Cardiac septum (tissue), 1 donor: ENCODE measurements at places on chromosomes 2 and 18. TPM values are rescaled to one million over a fixed set of nuclear protein-coding genes. Genes with fewer than 3 reads are reported as not detected.

DNA sequence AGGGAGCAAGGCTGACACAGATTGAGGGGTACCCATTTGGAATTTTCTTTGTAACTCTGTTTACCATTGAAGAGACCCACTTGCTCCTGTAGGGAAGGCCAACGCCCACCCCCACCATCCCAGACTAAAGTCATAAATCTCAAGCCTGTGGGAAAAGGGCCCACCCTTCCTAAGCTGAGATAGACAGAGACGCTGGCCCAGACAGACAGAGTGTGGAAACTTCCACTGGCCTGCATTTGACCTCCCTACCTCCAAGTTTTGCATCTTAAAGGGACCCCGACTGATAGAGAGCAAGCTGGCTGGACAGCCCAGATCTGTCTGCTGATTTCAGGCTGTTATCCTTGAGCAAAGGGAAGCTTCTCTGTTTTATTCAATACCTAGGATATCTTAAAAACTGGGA, 48.2 kb upstream of the SLC14A2 start:
- no peak for DNase-seq

DNA sequence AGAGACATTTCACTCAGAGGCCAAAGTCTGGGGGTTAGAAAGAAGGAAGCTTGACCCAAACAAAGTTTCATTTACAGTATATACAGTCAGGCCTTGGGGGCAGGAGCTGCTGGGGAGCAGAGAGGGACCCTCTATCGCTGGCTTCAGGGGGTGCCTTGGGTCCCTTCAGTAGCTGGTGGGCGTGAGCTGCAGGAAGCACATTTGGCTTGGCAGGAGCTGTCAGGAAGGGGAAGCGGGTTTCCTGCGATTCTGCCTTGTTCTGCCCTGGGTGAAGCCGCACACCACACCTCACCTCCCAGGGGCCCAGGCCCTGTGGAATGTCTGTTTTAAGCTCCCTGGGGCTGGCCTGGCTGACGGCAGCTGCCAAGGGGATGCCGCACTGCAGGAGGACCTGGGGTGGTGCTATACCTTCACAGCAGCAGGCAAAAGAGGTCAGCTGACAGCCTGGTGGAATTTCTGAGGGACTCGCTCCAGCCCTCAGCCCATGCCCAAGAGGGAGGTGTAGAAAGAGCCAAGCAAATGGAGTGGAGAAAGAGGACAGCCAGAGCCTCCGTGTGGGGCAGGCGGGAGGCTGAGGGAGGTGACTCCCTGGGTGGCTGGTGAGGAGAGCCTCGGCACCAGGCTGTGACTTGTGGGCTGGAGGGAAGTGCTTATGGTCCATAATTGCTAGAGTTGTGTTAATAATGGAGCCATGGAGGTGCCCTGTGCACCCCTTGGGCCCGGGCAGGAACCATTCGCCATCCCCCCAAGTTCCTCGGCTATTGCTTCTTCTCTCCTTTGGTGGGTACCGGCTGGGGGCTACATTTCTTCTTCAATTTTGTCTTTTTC, 43.9 kb downstream of the PSD4 start:
- DNase-seq, result no peak

DNA sequence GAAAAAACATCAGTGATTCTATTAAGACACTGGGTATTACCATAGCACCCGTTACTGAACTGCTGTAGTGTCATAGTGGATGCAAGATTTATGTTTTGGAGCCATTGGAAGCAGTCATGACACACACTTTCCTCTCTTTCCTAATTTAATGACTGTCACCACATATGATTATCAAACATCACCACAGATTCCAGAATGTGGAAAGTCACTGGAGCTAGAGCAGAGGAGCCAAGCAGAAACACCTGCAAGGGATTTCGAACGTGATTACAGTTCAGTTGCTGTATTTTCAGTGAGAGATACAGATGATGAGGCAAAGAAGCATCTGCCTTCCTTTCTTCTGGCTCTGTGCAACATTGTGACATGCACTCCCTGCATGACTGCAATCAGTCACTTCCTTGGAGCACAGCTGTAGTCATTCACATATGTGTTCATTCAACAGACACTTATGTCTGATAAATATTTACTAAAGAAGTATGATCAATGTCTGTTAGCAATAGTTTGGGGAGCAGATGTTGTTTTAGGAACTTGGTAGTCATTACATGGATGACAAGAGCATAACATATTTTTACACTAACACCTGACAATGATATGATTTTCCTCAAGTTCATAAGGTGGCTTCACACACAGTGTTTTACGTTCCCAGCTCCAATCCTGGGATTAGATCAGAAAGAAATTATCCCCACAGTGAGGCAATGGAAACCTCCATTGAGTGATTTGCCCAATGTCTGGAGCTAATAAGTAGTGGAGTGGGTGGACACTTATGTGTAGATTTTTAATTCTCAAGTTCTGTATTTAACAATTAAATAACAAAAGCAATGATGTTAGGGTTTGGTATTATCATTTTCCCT, 416.6 kb downstream of the PLCL1 start:
- DNase-seq, result no peak

DNA sequence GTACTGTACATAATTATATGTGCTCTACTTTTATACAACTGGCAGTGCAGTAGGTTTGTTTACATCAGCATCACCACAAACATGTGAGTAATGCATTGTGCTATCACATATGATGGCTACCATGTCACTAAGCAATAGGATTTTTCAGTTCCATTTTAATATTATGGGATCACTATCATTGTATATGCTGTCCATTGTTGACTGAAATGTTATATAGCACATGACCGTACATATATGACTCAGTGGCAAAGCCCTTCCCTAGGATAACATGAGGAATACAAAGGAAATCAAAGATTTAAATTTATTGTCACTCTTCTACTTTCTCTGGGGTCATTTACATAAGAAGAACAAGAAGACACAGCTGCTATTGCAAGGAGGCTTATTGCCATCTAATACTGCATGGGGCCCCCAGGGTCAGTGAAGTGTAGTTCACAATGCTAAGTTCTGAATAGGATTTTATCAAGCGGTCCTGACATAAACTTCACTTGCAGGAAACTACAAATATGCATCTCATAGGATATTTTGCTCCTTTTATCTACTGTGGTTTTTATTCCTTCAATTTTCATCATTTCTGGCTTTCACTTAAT, 21.8 kb downstream of the PDE1A start:
- no peak for DNase-seq

GRCh38 chr2:142892715-142893114, 15.3 kb downstream of the KYNU start:
- DNase-seq, result no peak

DNA sequence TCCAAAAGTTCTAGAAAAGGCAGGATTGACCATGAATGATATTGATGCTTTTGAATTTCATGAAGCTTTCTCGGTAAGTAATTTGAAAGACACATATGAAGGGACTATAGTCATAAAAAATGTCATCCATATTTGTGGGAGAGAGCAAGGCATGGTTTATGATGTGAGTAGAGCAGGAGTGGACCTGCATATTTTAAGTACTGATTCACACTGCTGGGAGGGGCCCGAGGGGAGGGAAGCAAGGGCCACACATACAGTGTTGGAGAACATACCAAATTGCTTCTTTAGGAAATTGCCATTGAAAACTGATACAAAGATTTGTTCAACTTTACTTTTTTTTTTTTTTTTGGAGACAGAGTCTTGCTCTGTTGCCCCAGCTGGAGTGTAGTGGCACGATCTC, 39.4 kb downstream of the HADHB start:
- DNase-seq, result no peak

GRCh38 chr2:61470122-61470951, 550 bp downstream of the USP34 start:
- DNase-seq, result peak; percentile 93

GRCh38 chr2:69585855-69586555, 57.5 kb downstream of the AAK1 start:
- no peak for DNase-seq

DNA sequence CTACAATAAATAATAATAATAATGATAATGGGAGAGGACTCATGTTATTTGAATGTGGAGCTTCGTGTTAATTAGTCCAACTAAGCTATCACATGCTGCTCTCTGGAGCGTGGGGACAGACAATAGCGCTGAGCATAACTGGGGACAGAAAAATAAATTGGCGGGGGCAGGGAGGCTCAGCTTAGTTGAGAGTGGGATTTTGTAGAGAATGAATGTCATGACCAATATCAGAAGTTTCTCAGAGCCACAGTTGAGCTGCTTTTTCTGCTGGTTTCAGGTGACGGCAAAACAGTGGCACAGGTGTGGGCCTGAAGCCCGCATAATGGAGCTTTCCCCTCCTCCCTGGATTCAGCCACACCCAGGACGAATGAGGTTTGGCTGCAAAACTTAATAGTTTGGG, 111.1 kb upstream of the CAB39 start:
- DNase-seq, result no peak

GRCh38 chr2:228771315-228771714, 499.8 kb downstream of the PID1 start:
- DNase-seq, result no peak

DNA sequence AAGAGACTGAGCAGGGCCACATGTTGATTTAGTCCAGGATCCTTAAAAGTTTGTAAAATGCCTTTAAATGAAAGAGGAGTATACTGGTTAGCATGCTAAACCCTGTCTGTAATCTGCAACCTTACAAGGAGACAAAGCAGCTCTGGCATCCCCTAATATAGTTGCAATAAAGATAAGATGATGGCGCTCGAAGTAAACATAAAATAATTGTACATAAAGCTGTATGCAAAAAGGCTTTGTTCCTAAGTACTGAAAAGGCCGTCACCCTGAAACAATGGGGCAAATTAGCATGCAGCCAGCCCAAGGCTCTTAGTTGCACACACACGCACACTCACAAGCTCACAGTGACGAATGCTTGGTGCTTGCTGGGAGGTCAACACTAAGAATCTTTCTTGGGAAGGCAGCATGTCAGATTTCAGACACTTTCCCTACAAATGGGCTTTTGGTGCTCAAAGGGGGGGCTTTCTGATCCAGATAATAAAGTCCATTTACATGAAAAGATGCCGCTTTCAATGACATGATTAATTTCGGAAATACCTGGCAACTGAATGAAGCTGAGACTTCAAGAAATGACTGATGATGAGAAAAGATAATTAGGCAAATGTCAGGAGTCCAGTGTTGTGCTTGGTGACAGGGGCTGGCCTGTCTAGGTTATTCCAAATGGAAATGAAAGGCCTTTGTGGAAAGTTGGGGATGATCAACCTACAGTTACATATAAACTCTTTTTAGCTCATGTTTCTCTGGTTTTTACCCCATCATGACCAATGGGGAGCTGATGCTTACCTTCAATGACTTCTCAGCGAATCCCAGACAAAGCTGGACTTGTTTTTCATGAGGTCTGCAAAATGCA, 370.3 kb downstream of the MEIS1 start:
- no peak for DNase-seq

GRCh38 chr2:102186791-102187495, at the start of gene IL1RL2:
Gene IL1RL2 (plus strand): TSS chr2:102187023. CDS start chr2:102187868, 845 bp downstream.
- DNase-seq, result no peak

The FARSB gene
- 17.8 TPM for total RNA-seq
